ENCODE measurements at places on chromosomes 4 and X. TPM values are rescaled to one million over a fixed set of nuclear protein-coding genes. Genes with fewer than 3 reads are reported as not detected.

DNA sequence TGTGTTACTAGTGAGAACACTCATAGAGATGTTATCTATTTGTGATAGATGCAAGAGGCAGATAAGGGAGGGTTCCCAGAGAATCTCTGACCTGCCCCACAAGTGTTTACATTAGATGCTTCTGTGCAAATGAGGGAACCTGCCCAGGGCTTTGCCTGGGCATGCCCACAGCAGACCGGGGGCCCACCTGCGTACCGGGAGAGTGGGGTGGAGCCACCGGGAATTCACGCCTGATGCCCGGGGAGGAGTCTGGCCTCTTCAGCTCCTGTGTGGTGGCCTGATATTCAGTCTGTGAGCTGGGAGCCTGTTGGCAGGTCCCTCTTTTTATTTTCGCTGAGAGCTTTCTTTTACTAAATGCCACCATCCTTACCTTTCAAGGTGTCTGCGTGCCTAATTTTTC, 155.7 kb downstream of the SNCA start:
- DNase-seq = no peak

GRCh38 chr4:21596521-21596920, 352.1 kb downstream of the KCNIP4 start:
- DNase-seq = no peak

Gene LONRF3
- total RNA-seq = 7.6 TPM

- DNase-seq = no peak
Measured at GRCh38 chr4:108149588-108150380, 18.9 kb downstream of the LEF1 start.

Gene GAGE12E
- not detected for total RNA-seq
